ENCODE measurements at places on chromosomes 4 and X.

DNA sequence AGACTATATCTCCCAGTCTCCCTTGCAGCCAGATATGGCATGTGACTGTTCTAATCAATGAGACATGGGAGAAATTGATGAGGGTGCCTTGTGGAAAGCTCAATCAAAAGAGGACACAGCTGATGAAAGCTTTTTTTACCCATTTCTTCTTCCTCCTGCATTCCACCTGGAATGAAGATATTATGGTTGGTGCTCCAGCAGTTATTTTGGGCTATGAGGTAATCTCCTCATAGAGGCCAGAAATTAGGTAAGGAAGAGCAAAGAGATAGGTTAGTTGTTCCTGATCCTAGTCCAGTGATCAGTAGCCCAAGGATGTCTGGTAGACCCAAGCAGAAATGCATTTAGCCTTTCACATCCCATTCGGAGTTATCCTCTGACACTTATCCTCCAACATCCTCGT lies 16.8 kb upstream of the KIAA0232 start:
- no peak for DNase-seq

DNA sequence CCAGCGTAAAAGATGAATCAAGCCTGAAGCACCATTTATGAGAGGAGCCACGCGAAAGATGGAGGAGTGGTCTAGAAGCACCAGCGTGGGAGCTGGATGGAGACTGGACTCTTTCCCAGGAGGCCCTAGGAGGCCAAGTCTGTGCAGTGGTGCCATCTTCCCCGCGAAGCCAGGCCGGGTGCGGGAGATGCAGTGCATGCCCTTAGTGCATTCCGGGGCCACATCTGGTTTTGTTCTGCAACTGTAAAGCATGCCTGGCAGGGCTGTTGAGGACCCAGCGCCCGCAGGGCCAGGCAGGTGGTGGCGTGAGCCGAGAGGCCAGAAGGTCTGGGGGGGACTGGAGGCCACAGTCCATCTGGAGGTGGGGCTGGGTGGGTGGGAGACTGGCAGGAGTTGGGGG lies 78.6 kb upstream of the ADRA2C start:
- DNase-seq: no peak

DNA sequence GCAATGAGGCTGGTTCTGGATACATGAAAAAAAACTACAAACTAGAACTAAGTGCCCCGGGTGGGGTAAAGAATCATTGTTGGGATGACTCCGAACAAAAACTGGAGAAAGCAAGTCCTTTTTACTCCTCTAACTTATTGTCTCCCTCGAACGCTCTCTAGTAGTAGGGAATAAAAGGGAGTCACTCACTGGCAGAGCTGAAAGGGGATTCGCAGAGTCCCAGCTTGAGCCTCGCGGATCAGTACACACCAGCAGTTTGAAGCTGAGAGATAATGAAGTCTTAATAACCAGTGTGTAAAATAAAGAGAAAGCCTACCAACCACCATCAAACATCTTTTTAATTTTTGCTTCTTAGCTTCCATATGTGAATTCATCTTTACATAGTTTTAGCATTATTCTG lies 521.9 kb upstream of the ARX start:
- DNase-seq: no peak

GRCh38 chrX:8773117-8773516 lies 28.1 kb downstream of the FAM9A start:
- peak; percentile 35 for DNase-seq

- peak; percentile 36 for DNase-seq
Measured at GRCh38 chrX:153400146-153401132, 711 bp downstream of the PNMA6E start.

GRCh38 chrX:3940000-3940610 lies 226.7 kb upstream of the PRKX start:
- no peak for DNase-seq

- DNase-seq: no peak
Measured at GRCh38 chr4:88391703-88392102, 13.1 kb downstream of the HERC6 start.

DNA sequence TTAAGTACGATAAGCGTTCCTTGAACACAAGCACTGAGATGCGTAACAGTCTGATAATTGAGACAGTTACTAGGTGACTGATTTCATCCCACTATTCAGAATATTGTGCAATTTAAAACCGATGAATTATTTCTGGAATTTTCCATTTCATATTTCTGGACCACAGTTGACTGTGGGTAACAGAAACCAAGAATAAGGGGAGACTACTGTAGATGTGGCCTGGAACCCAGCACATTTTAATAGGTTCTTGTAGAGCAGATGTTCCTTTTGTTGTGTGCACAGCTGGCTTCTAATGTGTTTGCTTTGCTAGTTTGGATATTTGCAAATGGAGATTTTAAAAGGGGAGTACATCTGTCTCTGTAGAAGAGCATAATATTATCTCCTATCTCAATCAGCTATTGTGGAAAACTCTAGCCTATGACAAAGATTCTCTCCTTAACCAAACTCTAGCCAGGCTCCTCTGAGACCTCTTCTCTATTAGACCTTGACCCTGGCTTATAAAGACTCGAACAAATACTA lies 16.4 kb downstream of the NAAA start:
- DNase-seq: no peak

GRCh38 chr4:30056016-30056766 lies 664.0 kb upstream of the PCDH7 start:
- DNase-seq: no peak

DNA sequence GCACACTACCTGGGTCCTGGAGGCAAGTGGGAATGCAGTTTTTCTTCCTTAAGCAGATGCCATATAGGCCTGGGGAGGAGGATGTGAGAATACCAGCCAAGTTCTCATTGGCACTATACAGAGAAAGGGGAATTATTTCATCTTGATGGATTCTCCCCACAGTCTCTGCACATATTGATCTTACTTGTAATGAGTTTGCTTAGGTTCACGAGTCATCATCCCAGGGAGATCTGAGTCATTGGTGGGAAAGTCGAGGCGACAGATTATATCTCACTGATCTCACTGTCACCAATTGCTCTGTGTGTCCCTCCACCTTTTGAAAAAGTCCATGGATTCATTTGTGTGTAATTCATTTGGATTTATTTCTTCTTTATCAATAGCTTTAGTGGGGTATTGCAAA lies 156.8 kb downstream of the AR start:
- no peak for DNase-seq

DNA sequence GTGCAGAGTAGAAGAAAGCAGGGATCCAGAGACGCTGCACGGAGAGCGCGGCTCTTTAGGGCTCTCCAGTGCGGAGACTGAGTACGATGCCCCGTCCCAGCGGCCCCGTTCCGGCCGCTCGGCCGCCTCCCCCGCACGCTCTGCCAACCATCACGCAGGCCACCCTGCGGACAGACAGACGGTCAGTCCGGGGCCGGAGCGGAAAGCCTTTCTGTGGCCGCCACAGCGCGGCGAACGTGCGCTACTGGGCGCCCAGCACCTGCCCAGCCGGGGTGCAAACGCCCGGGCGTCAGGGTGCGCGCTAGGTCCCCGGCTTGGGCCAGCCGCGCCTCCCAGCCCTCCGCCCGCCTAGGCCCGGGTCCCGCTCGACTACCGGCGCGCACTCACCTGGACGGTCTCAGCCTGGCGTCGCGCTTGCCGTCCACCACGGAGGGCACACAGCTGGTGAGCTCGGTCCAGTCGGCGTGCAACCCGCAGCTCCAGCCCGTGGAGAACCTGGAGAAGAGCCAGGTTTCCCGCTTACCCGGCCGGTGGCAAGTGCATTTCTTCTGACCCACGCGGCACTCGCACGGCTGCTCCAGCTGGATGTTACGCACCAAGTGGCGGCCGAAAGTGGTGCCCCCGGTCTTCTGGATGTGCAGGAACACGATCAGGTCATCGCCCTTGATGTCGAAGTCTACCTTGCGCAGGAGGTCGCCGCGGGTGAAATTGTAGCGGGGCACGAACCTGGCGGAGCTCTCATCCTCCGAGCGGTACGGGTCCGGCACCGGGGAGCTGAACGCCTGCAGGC lies 1.8 kb downstream of the HS6ST2 start:
- DNase-seq: no peak

DNA sequence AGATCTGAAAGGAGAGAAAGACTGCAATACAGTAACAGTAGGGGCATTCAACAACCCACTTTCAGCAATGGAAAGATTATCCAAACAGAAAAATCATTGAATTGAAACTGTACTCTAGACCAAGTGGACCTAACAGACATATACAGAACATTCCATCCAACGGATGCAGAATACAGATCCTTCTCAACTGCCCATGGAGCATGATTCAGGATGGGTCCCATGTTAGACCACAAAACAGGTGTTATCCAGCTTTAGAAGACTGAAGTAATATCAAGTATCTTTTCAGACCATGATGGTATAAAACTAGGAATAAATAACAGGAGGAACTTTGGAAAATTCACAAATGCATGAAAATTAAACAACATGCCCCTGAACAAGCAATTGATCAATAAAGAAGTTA lies 567.2 kb upstream of the MAGEB2 start:
- no peak for DNase-seq

- peak; percentile 58 for DNase-seq
Measured at GRCh38 chrX:65750674-65751469, 83.4 kb downstream of the MSN start.

- no peak for DNase-seq
Measured at GRCh38 chrX:97895751-97896150, 1012.0 kb downstream of the RPA4 start.

- no peak for DNase-seq
Measured at GRCh38 chrX:3680459-3680858, 33.0 kb downstream of the PRKX start.

GRCh38 chrX:9957743-9958142 lies 9.4 kb upstream of the CLDN34 start:
- no peak for DNase-seq

- no peak for DNase-seq
Measured at GRCh38 chr4:17884063-17884462, 73.3 kb downstream of the NCAPG start.

GRCh38 chr4:145487631-145488030 lies 6.0 kb downstream of the SMAD1 start:
- peak; percentile 4 for DNase-seq

- no peak for DNase-seq
Measured at GRCh38 chr4:82543131-82543530, 18.7 kb downstream of the TMEM150C start.

DNA sequence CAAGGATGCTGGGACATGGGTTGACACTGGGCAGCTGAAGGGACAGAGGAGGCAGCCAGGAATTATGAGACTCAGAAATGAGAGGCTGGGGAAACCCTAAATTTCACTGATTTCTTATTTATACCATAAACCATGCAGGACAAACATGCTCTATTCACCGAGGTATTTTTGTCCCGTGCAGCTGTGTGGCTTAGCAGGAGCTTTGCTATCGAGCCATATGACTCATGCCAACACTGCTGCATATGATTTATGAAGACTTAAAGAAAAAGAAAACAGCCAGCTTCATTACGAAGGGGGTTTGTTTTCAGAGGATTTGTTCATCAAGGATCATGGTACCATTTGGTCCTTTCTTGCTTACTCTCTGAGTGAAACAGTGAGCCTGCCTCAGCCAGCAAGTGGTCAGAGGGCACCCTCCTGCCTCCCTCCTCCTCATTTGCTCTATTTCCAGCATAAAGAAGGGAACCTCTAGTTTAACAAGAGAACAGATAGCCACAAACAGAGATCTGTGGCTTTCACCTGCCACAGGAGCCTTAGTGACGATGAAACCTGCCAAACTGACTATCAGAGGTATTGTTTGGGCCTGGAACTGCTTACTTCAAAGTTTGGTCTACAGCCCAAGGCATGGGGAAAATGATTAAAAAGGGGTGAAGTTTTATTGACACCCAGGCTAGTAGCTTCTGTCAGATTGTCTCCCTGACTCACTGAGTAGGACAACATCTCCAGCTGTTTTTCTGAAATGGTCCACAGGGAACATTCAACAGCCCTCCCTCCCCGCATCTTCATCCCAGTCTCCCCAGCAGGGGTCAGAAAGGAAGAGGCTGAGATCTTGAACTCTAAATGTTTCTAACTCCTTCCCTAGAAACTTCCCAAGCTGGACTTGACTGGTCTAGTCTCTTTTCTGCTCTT lies 80.1 kb upstream of the MAML3 start:
- DNase-seq: no peak

DNA sequence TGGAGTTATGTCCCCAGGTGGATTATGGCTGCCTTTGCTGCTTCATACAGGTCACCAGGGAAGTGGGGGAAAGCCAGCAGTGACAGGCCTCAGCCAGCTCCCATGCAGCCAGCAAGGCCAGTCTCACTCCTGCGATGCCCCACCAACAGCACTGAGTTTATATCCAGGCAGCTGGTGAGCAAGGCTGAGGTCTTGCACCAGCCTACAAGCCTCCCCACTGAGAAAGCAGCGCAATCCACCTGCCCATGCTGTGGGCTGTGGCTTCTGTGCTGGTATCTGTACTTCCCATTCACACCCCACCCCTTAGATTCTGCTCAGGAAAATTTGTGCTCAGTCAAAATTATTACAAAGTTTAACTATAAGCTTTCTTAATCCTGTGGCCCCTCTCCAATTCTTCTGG lies 153.5 kb downstream of the HHIP start:
- DNase-seq: no peak

DNA sequence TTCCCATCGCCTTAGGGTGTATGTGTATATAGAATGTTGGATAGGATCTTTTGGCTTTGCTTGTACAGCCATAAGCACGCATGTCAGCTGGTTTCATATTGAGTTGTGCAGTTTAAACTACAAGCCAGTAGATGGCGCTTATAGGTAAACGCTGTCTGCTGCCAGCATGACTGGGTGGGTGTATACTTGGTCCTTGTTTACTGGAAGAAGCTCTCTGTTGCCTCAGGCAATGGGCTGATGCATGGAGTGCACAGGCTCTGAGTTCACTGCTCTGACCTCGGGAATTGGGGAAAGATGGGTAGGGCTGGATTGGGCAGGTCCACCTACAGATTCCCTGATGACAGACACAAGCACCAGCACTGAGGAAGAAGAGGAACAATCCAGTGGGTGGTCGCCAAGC lies 831.5 kb downstream of the STIM2 start:
- DNase-seq: no peak

DNA sequence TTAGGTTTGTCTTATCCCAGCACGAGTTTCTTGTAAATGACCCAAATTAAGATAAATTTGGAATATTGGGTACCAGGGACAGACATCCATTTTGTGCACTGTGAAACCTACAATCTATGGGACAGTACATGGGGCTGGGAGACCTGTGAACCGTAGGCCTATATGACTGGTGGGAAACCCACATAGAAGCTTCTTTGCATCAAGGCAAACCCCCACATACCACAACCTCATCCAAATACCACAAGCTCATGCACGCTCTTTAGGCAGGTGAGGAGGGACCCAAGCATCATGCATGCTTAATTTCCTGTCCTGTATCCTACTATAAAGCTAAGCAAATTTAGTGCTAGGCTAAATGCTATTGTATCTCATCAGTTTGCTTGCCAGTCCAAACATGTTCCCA lies 47.8 kb downstream of the NIPAL1 start:
- DNase-seq: peak; percentile 24

Measured in immature natural killer cell (primary cell).